ENCODE measurements at places on chromosomes 6 and 20.

DNA sequence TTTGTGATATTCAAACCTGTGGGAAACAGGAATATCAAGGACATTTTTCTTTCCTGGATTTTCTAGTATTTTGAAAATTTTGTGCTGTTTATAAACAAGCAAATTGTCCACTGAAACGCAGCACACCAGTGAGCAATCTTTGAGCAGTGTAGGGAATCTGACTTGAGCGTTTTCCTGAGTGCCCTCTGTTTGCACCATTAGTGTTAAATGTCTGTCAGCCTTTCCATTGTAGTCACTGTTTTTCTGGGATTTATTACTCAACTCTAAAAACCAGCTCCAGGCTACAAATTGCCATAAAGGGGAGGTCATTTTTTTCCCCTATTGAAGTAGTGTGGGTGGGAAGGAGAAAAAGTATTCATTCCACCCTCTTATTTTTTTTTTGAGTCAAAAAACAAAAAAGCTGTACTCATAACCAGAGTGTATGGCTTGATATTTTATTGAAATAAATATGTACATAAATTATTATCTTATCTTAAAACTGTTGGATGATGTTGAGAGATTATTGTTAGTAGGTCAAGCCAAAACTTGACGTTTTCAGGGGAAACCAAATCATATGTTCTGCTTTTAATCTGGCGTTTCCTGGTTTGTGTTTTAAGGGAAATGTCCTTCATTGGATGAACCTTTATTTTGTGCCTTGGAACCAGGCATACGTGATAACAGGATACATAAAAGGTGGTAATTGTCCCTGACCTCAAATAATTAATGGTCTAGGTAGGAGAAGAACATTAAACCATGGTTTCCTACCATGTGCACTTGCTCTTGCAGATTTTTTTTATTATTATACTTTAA lies 51.8 kb downstream of the TSHZ2 start:
- no peak for DNase-seq

DNA sequence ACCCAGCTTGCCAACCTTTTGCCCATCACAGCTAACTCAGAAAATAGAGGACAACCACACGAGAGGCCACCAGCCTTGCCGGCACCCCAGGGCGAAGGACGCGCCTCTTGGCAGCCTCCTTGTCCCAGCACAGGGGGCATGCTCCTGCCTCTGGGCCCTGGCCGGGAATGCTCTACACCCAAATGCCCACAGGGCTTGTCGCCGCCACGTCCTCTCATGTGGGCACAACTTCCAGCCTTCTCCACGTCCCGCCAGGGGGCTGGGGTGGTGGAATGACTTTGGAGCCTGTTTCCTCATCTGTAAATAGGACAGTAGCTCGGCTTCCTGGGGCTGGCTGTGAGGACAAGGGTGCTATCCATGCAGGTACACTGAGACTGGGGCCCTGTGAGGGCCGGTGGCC lies 152.4 kb upstream of the MLN start:
- no peak for DNase-seq

- no peak for DNase-seq
Observed at GRCh38 chr6:82410151-82410648, 46.6 kb downstream of the TPBG start.

GRCh38 chr6:33172688-33173534 lies 19.4 kb downstream of the COL11A2 start:
- peak; percentile 58 for DNase-seq

DNA sequence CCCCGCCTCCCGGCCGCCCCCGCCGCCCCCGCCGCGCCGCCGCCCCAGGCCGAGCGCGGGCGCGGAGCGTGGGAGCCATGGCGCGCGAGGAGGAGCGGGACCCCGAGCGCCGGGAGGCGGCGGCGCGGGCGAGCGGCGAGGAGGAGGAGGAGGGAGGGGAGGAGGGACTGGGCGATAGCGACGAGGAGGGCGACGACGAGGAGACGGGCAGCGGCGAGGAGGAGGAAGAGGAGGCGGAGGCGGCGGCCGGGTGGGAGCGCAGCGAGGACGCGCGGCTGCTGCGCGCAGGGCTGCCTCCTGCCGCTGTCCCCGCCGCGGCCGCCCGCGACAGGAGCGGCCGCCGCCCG lies at the start of gene SLC24A3:
SLC24A3 (plus strand) TSS at position 174 of the 347 bp plus-strand sequence.
- DNase-seq: no peak

DNA sequence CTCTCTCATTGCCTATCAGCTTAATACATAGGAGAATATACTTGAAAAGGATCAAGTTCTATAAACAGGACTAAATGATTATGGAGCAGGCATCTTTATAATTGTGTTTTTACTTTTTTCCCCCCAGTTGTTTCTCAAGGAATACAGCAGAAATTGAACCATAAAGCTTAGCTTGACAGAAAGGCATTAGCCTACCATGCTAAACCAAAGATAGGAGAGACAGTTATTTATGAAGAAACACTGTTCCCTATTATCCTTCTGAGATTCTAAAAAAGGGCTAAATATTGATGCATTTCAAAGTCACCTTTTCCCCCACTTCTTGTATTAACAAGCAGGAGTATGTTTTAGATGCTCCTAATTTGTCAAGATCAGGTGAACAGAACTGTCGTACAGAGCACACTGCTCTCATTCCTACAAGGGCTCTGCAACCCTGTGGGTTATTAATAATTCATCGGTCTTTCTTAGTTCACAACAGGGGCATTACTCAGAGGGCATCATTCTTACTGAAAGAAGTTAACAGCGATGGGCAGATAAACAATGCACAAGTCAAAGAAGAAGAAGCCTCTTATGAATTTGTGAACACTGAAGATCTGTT lies 38.7 kb downstream of the PRKN start:
- DNase-seq: no peak

- no peak for DNase-seq
Observed at GRCh38 chr6:125598422-125598821, 151.0 kb upstream of the HEY2 start.

Measured in B cell (primary cell).